Uterus (tissue), 4 donors: ENCODE measurements at places on chromosomes 11 and 22.

DNA sequence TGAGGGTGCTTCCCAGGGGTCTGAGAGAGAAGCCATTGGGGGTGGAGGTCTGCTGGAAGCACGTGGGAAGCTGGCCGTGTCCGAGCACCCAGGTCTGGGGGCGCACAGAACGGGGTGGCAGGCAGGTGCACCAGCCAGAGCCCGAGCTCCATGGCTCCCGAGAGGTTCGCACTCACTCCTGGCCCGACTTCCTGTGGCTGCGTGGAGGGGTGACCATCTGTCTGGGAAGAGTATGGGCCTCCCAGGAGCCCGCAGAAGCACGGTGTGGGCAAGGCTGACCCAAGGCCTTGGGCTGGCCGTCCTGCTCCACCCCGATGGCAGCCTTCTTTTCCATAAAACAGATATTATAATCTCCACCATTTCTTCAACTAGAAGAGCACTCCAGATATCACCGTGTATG lies 256.0 kb upstream of the B3GAT1 start:
- DNase-seq = no peak

DNA sequence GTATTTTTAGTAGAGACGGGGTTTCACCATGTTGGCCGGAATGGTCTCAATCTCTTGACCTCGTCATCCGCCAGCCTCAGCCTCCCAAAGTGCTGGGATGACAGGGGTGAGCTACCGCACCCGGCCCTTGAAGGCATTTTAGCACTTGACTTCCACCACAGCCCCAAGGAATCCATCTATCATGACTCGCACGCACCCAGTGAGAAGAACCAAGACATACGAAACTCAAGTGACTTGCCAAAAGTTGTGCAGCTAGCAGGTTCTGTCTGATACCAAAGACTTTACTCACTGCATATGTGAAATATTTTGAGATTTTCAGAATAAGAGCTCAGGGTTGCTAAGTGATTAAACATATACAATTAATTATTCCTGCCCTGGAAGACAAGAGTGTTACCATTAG lies 21.0 kb downstream of the FLI1 start:
- DNase-seq = no peak

DNA sequence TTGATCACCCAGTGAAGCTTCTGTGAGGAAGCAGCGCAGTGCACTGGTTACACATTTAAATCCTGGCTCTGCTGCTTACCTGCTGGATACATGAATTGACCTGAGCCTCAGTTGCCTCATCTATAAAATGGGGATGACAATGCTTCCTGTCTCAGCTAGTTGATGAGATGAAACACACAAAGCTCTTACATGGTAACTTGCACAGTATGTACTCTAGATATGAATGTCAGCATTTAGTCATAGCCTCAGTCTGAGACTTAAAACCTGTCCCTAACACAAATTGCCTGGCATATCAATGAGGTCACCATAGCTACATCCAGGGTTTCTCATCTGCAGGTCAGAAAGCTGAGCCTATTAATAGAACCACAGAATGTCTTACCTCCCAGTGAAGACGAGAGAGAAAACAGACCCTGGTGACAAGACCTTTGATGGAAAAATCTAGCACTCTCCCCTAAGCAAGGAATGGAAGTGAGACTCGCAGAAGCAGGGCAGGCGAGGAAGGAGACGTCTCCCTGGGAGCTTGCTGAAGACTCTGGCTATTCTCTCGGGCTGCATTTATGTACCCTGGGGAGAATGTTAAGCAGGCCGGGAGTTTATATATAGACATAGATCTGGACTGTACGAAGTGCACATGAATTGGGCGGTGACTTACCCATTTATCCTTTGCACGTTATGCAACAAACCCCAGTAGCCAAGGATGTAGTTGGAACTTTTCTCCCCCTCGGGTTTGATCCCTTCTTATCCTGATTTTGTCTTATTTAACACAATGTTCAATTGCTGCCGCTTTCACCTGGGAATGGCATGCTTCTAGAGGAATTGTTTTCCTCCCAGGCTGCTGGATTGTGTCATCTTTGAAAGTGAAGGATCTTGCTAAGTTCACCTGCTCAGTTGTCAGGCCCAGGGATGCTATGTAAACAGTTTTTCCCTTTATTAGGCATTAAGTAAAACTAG lies 18.0 kb downstream of the SDHAF2 start:
- no peak for DNase-seq

DNA sequence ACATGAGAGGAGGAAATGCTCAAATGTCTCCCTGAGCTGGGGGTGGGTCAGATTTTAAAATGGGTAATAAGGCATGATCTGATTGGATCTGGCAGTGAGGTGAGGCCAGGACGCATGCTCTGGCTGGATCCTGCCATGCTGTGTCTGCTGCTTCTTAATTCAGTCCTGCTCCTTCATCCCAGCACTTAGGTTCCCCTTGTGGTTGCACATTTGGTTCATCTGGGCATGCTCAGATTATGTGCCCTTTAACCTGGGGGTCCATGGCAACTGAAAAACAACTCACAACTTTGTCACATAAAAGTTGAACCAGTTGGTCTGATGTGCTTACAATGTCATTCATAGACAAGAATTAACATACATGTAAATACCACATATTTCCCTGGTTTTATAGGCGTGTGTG lies 67.9 kb downstream of the PIWIL4 start:
- no peak for DNase-seq

- no peak for DNase-seq
These were observed 432.9 kb upstream of the CNTN5 start for GRCh38 chr11:98587884-98588283.

DNA sequence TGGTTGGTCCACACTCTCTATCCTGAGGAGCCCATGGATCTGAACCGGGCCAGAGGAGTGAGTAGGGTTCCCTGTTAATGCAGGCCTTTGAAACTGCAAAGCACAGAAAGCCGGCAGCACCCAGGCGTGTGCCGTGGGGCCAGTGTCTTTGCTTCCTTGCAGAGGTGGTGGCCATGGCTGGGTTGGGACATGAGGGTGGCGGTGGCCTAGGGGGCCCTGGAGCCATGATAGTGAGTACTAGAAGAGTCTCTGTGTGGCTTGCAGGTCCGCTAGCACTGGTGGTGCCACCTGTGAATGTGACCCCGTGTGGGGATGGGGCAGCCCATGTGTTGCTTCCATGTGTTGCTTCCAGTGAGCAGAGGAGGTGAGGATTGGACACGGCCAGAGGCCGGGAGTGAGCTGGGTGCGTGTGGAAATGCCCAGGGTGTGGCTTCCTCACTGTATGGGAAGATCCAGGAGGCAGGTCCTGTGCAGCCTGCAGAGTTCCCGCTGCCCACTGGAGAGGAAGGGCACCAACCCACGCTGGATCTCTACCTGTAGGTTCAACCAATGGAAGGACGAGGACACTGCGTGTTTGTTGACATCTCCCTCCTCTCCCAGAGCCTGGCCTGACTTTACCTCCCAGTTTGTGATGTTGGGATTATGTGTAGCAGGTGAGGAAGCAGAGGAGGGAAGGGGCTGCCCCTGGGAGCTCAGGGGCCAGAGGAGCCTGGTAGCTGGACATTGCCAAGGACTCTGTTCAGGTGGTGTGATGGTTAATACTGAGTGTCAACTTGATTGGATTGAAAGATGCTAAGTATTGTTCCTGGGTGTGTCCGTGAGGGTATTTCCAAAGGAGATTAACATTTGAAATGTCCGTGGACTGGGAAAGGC lies 796.6 kb downstream of the TBC1D22A start:
- DNase-seq = no peak

GRCh38 chr11:133904818-133905515 lies 51.8 kb downstream of the IGSF9B start:
- DNase-seq = no peak

DNA sequence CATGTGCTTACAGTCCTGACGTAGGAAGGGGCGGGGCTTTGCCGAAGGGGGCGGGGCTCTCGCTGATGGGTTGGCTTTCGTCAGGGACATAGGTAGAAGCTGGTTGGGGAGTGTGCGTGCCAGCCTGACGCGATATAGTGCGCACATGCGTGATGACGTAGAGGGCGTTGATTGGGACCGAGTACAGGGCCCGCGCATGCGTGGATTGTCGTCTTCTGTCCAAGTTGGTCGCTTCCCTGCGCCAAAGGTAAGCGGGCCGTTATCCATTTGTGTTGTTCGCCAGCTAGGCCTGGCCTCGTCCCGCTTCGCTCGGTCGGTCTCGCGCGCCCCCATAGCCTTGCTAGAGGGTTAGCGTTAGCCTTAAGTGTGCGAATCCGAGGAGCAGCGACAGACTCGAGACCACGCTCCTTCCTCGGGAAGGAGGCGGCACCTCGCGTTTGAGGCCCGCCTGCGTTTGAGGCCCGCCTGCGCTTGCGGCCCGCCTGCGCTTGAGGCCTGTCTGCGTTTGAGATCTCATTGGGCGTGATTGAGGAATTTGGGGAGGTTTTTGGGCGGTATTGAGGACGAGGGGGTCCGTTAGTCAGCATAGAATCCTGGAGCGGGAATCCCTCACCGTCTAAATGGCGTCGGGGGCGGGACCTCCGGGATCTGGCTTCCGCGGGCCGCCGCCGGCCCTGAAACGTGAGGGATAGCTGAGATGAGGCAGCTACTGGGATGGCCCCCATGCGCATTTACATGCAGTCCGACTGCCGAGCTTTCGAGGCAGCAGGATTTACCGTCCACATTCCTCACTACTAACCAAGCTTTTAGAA lies at the start of gene XRCC6:
Gene XRCC6, plus strand, starts transcription at position 197 of the 812 bp plus-strand sequence. CDS start 710 bp downstream, outside the sequence.
- DNase-seq = peak; percentile 100

DNA sequence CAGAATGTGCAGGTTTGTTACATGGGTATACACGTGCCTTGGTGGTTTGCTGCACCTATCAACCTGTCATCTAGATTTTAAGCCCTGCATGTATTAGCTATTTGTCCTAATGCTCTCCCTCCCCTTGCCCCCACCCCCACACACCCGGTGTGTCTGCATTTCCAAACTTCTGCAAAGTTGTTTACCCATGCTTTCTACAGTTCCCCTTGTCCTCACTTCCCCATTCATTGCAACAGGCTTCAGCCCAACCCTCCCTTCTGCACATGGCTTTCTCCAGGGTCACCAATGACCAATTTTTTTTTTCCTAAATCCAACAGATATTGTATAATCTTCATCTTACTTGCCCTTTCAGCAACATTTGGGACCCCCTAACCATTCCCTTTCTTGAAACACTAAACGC lies 32.0 kb upstream of the NUP50 start:
- DNase-seq = no peak

DNA sequence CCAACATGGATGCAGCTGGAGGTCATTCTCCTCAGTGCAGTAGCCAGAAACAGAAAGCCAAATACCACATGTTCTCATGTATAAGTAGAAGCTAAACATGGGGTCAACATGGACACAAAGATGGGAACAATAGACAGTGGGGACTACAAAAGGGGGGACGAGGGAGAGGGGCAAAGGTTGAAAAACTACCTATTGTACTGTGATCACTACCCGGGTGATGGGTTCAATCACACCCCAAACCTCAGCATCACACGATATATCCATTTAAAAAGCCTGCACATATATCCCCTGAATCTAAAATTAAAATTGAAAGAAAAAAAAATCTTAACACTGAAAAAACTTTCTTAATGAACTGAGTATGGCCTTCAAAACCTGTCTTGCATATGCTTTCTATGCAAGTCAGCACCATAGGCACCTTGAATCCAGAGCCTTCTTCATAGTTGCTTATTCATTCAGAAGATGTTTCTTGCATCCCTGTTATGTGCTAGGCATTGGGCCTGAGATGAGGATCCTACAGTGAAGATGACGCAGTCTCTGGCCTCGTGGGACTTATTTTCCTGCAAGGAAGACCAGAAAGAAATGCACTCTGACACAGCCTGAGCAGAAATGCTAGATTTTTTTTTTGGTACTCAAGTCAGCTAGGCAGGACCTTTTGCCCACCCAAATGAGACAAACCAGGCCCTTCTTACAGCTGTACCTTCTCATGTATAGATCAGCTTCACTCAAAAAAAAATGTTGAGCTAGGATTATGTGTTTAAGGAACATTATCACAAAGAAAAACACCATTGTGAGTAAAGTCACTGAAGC lies 21.0 kb downstream of the NNMT start:
- DNase-seq = peak; percentile 47

GRCh38 chr11:39268176-39268690 lies 2191.2 kb downstream of the LRRC4C start:
- DNase-seq = no peak

DNA sequence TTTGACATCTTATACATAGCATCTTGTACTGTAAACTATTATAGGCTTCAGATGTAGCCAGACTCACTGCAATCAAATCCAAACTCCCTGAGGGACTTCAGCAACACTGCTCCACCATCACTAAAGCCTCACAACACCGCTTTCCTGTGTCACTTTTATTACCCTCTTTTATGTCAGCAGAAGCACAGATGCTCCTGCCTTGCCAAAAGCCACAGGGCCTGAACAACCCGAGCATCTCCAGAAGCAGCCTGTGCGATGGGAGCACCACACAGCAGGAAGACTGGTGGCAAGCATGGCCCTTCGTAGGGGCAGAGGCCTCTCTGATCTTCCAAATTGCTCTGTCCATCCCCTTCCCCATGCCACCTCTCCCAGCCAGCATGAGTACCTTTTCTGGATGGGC lies 22.9 kb downstream of the TMEM123 start:
- no peak for DNase-seq

DNA sequence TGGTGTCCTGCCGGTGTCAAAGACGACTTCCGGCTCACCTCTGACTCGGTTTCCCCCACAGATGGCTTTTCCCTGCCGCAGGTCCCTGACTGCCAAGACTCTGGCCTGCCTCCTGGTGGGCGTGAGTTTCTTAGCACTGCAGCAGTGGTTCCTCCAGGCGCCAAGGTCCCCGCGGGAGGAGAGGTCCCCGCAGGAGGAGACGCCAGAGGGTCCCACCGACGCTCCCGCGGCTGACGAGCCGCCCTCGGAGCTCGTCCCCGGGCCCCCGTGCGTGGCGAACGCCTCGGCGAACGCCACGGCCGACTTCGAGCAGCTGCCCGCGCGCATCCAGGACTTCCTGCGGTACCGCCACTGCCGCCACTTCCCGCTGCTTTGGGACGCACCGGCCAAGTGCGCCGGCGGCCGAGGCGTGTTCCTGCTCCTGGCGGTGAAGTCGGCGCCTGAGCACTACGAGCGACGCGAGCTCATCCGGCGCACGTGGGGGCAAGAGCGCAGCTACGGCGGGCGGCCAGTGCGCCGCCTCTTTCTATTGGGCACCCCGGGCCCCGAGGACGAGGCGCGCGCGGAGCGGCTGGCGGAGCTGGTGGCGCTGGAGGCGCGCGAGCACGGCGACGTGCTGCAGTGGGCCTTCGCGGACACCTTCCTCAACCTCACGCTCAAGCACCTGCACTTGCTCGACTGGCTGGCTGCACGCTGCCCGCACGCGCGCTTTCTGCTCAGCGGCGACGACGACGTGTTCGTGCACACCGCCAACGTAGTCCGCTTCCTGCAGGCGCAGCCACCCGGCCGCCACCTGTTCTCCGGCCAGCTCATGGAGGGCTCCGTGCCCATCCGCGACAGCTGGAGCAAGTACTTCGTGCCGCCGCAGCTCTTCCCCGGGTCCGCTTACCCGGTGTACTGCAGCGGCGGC lies 5.5 kb downstream of the B3GNT6 start:
- DNase-seq = no peak

GRCh38 chr11:86247608-86248007 lies 3.1 kb downstream of the EED start:
- no peak for DNase-seq
